ENCODE measurements at places on chromosomes 7 and 10.

DNA sequence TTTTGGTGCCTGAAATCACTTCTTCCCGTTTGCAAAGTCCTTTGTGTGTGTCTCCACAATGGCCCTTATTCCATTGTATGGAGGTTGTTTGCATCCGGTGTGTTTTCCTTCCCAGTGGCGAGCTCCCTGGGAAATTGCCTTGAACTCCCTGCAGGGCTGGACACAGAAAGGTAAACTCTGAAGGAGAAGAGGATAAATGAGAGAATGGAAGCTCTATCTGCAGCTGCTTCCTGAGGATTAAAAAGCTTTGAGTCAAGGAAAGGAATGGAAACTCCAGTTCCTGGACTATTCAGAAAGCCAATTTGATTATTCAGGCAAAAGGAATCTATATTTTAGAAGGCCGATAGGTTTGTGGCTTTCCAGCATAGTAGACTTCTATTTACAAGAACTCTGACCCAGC lies 4.4 kb upstream of the GRK5 start:
- no peak for DNase-seq

DNA sequence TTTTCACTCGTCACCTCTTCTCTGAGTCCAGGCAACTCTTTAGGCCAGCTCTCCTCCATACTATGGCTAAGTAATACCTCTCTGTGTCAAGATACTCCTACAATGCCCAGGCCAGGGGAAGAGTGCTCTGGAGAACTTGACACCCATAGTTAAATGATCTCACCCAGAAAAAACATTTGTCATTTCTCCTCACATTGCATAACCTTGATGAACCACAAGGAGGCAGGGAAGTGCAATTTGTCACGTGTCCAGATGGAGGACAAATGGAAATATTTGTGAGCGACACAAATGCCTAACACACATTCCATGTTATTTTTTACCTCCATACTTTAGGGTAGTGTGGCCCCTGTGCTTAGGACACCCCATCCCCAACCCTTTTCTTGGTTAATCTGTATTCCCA lies 78.3 kb downstream of the HTR7 start:
- no peak for DNase-seq

DNA sequence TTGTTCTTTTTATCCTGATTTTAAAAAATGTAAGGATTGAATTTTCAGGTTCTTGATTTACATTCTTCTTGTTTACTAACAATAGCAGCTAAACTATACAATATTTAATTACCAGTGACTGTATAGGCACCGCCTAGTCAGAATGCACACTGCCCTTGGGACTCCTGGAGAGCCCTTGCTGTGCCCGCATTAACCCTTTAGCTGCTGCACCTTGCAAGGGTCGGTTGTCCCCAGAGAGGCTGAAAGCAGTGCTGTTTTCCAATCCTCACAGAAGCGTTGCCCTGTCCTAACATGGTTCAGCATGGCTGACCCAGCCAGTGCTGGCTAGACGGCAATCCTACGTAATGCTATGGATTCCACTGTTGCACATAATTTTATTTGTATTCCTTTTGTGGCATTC lies 102.6 kb downstream of the HECW1 start:
- DNase-seq: no peak

GRCh38 chr10:47027784-47028260 lies 116.6 kb downstream of the PTPN20 start:
- DNase-seq: no peak

DNA sequence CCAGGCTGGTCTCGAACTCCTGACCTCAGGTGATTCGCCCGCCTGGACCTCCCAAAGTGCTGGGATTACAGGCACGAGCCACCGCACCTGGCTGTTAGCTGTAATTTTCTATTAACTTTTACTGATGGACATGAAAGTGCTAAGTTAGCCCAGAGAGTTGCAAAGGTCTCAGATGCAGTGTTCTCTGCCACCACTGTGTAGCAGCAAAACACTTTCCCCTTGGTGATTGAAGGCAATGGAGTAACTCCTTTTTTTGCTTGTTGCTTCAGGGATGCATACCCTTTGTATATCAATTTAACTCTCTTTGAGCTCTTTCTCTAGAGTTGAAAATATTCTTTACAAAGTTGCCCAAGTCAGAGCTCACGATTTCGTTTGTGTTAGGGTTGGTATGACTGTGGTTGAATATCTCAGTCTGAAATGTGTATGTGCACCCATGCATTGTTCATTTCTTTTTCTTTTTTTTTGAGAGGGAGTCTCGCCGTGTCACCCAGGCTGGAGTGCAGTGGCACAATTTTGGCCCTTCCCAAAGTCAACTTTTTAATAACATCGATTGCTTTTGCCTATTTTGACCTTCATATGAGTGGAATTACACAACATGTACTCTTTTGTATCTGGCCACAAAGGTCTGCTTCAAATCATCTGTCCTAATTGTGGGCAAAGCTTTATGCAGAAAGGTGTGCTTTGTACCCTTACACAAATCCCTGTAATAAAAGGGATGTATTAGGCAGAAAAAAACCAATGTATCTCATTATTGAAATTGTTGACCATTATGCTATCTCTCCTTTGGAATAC lies 52.6 kb downstream of the GTF2I start:
- no peak for DNase-seq

- DNase-seq: no peak
Measured at GRCh38 chr7:6691609-6692106, 15.1 kb downstream of the ZNF12 start.

- peak; percentile 29 for DNase-seq
Measured at GRCh38 chr10:26438534-26439341, 597 bp downstream of the APBB1IP start.

DNA sequence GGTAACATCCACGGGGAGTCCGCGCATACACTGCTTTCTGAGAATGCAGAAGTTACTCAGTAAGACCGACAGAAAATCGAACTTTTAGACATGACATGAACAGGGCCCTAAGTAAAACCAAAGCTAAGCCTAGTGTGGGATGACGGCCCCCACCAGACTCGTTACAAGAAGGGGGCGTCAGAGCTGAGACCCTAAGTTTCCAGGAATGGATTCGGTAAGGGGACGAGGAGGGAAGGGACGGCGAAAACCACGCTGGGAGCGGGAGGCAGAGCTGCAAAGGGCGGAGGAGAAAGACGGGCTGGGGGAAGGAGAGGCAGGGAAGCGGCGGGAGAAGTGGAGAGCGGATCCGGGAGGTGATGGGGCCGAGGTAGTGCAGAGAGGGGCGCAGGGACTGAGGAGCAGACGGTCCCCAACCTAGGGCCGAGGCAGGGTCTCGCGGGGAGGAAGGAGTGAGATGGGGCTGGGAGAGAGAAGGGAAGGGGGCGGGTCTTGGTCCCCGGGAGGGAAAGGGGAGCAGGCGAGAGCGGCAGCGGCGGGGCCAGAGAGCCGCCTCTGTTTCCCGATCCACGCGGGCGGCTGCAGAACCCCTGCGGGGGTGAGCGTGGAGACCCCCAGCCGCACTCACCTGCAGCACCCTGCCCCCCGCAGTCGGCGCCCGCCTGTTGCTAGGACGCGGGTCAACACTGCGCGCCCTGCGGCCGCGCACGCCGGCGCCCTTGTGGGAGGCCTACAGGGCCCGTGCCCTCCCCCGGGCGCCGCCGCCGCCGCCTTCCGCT lies 513 bp downstream of the ODAD2 start:
- DNase-seq: peak; percentile 83

DNA sequence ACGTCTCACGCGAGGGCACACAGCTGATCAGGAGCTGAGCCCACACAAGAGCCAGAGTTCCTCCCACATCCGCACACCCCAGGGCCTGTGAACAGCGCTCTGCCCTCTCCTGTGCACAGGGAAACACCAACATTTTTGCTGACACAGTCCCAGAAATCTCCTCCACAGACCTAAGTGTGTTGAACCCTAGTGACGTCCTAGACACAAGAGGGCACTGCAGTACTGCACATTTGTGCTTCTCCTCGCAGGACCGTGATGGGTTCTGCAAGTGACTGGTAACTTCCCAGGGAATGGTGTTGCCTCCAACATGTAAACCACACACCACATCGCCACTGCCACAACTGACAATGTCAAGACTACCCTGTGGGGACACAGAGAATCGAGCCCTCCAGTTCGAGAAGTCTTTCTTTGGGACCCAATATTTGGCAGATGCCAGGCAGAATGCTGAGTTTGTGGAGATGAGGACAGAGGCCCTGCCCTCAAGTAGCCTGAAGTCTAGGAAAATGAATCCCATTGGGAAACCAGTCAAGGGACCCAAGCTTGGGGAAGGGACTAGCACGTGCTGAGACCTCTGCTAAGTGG lies 170.3 kb downstream of the PAXIP1 start:
- DNase-seq: no peak

- no peak for DNase-seq
Measured at GRCh38 chr7:43395351-43395750, 187.6 kb upstream of the STK17A start.

DNA sequence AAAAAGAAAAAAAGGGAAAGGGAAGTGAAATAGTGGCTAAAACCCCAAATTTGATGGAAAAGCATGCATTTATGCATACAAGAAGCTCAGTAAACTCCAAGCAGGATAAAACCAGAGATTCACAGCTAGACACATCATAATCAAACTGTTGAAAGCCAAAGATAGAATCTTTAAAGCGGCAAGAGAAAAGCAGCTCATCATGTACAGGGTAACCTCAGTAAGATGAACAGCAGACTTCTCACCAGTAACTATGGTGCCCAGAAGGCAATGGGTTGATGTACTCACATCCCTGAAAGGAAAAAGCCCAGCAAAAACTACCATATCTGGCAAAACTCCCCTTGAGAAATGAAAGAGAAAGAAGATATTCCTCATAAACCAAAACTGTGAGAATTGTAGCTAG lies 60.4 kb downstream of the TPST1 start:
- DNase-seq: no peak

DNA sequence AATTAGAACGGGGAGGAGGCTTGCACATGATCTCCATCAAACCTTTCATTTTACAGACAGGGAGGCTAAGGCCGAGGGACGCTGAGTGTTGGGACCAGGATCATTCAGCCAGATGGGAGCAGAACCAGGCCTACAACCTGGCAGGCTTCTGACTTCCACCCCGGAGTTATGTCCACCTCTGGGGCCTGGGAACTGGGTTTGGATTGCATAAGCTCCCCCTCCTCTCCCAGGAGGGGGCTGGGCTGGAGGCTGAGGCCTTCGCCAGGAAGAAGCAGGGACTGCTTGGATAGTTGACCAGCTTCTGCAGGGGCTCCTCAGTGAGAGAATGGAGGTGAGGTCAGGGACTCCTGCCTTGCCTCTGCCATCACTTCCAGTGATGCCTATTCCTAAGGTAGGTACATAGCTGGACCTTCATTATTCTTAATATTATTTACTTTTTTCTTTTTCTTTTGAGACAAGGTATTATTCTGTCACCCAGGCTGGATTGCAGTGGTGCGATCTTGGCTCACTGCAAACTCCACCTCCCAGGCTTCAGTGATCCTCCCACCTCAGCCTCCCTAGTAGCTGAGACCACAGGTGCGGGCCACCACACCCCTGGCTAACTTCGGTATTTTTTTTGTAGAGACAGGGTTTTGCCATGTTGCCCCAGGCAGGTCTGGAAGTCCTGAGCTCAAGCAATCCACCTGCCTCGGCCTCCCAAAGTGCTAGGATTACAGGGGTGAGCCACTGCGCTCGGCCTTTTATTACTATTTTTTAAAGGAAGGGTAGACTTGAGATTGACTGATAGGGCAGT lies 1.3 kb downstream of the SNX10 start:
- DNase-seq: peak; percentile 17

DNA sequence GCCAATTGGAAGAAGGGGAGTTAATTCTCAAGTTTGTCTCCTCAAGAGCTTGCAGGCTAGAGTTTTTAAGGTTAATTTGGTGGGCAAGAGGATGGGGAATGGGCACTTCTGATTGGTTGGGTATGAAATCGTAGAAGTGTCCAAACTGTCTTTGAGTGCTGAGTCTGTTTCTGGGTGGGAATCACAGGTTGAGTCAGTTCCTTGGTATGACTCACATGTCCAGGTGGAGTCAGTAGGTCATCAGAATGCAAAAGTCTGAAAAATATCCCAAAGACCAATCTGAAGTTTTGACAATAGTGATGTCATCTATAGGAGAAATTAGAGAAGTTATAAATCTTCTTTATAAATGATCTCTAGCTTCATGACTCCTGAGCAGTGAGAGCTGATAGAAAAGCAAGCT lies 1252.2 kb downstream of the REEP3 start:
- DNase-seq: no peak

DNA sequence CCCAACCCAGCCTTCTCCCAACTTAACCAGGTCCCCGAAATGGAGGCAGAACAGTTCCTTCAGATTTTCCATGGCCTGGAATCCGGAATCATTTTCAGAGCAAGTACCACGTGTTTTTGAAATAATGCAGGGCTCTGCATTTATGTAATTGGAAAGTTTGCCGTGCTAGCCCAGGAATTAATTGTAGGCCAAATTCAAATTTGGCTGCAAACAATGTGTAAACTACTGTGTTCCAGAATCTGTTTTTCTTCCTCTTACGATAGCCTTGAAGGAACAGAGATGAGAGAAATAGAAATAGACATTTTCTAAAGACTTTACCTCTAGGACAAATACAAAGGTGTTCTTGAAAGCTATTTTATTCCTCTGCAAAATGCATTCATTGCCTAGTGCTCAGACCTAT lies 77.4 kb downstream of the FAM107B start:
- no peak for DNase-seq

GRCh38 chr10:14691359-14691758 lies 83.3 kb downstream of the FAM107B start:
- no peak for DNase-seq

DNA sequence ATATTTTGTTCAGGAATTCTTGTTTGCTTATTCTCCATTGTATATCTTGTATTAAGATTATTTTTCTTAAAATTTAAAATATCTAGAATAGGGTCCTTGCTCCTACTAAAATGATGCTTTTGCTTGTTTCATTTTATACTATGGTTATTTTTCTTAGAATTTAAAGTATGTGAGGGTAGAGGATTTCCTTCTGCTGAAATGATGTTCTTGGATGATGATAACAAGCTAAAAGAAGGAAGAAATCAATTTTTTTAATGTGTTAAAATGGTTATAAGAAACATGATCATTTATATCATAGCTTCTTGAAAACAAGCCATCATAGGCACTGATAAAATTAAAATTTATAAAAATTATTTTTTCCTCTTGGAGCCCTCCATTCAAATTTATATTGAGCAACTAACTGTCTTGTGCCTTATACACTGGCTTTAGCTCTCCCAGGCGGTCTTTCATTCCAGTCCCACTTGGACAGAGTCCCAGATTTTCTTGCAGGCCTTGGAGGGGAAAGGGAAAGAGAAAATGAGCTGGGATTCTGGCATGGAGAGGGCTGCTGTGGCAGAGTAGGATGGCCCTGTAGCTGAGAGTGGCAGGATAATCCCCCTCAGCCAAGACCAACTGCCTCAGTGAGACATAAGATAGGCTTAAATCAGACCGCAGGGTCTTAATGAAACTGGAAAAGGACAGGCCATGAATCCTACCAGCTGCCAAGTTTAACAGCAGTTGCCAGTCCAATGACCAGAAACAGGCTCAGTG lies 60.2 kb downstream of the DNAJB9 start:
- no peak for DNase-seq

GRCh38 chr10:51075873-51076229 lies 1.6 kb downstream of the PRKG1 start:
- no peak for DNase-seq

DNA sequence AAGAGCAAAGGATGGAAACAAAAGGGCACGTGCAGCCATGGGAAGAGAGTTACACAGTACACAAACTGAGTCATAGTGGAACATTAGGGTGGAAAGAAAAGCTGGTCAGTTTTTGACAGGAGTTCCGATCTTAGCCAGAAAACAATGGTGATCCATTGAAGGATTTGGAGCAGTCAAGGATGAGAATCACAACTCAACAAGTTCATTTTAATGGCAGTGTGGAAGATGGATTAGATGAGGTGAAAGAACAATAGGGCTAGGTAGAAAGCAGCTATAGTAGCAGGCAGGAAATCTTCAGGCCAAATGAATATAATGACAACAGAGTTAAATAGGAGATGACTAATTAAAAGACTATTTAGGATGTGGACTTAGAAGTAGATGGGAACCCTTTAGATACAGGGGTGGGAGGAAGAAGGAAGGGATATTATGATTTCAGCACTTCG lies 136.3 kb downstream of the DOCK4 start:
- DNase-seq: no peak
